ENCODE measurements at places on chromosomes 3 and 15. TPM values are rescaled to one million over a fixed set of nuclear protein-coding genes. Genes with fewer than 3 reads are reported as not detected.

GRCh38 chr3:79824166-79824565 lies 56.4 kb upstream of the ROBO1 start:
- DNase-seq: no peak

DNA sequence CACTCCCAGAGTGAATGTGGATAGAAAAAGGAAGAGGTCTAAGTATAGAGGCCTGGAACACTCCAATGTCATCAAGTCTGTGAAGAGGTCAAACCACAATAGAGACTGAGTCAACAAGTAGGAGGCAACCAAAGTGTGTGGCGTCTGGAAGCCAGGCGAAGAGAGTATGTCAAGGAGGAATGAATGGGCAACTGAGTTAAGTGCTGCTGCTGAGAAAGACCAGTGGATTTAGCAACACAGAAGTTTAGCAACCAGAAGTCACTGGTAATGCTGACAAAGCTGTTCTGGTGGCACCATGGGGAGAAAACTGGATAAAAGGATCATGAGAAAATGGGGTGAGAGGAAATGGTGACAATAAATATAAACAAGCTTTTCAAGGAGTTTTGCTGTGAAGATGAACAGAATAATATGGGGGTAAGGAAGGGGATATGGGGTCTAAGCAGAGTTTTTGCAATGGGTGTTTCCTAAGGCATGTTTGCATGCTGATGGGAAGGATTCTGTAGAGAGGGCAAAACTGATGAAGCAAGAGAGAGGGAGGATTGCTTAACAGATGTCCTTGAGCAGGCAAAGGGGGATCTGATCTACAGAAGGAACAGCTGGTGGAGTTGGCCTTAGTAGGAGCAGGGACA lies 38.4 kb downstream of the PCOLCE2 start:
- no peak for DNase-seq

DNA sequence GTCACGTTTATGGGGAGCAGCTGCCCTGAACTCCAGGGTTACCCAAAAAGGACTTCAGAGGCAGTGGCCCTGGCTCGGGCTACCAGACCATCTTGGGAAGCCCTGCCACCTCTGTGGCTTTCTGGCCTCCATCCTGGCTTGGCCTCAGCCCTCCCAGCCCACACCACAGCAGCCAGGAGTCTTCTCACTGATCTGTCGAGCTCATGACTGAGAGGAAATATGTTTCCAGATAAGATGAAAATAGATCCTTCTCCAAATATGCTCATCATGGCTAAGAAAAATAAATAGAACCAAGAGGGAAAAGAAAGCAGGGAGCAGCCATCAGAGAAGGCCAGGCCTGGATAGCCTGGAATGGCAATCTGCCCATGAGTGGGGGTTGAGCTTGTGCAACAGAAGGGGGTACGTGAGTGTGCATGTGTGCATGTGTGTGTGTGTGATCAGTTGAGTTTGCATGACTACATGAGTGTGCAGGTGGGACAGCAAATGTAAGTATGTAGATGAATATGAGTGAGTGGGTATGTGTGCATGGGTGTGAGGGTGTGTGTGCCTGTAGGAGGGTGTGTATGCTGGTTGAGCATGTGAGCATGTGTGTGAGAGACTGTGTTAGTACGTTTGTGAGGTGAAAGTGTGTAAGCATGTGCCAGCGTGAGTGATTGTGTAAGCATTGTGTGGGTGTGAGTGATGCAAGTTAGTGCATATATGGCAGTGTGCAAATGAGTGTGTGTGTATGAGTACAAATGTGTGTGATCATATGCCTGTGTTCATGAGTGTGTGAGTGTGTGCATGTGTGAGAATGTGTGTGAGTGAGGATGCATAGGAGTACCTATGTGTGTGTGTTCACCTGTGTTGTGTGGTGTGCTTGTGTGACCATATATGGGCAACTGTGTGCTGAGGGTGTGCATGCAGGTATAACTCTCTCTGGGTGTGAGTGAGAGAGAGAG lies 9.9 kb upstream of the RFT1 start:
- no peak for DNase-seq

GRCh38 chr15:77881950-77882349 lies 195.6 kb downstream of the TBC1D2B start:
- DNase-seq: no peak

DNA sequence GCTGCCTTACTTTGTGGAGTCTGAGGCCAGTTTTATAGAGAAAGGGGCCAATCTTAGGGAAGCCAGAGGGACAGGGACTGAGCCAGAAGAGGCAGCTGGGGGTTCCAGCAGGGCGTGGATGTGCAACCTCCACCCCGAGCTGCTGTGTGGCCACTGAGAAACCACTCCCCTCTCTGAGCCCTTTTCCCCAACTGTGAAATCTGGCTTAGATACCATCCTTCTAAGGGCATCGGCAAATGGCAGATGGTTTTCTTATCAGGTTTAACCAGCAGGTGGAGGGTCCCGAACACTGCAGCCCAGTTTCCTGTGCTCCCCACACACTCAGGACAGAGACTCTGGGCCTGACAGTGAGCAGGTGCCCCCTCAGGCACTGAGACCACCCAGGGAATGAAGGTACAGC lies 55.8 kb upstream of the SLC6A6 start:
- no peak for DNase-seq

GRCh38 chr3:61117045-61117898 lies 134.0 kb downstream of the FHIT start:
- no peak for DNase-seq

DNA sequence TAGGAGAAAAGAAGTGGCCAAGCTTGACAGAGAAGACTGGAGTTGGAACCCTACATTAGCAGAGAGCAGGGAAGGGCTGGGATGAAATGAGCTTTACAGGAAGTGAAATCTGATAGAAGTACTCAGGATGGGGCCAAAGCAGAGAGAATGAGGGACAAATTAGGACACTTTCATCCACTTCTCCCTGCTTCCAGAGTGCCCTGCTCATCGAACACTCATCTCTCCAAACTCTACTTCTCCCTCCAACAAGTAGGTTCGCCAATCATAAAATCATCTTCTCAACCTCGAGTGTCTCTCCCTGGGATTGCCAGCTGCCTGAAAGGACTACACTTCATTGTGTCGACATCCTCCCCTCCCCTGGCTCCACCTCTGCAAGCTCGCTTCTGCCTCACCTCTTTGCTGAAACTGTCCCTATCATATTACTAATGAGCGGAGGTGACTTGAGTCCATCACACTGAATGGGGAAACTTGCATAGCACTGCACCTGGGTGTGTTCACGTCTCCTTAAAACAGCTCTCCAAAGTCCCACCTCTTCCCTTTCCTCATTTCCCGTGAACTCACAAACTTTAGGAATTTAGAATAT lies 365.8 kb downstream of the FOXP1 start:
- no peak for DNase-seq

Gene MKRN2OS
- not detected for total RNA-seq

Data from B cell (primary cell).